ENCODE measurements at places on chromosomes 6 and 20.

DNA sequence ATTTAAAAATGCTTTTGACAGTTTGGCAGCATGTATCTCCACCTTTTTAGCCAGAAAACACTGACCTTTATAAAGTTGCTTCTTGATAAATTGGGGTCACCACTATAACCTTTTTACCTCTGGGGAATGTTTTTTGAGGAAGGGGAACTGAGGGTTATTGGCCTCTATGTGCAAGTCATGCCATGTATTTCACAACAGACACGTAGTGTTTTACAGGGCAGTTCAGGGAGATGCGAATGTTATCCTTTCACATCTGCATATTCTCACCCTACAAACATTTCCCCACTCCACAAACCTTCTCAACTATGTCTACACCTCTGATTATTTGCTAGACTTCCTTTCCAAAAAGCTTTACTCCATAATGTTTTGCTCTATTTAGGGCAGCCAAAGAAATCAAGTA, 17.0 kb upstream of the SLA2 start:
- DNase-seq: no peak

DNA sequence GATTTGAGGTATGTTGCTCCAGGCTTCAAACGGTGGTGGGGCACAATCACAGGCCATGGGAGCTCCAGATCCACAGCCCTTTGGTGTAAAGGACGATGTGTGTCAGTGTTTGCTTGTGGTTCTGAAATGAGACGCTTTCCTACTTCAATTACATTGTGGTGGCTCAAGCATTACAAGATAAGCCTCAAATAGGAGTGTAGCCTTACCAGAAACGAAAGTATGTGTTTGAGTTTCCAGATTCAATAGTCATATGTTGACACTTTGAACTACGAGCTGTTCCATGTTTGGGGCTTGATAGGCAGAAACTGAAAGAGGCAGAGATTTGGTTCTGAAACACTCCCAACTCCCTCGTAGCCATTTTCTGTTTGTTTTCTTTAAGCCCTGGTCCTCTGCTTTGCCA, 187.1 kb downstream of the MYLK4 start:
- no peak for DNase-seq

- DNase-seq: no peak
These were observed 347.2 kb upstream of the MAP3K7 start for GRCh38 chr6:90934081-90934480.

DNA sequence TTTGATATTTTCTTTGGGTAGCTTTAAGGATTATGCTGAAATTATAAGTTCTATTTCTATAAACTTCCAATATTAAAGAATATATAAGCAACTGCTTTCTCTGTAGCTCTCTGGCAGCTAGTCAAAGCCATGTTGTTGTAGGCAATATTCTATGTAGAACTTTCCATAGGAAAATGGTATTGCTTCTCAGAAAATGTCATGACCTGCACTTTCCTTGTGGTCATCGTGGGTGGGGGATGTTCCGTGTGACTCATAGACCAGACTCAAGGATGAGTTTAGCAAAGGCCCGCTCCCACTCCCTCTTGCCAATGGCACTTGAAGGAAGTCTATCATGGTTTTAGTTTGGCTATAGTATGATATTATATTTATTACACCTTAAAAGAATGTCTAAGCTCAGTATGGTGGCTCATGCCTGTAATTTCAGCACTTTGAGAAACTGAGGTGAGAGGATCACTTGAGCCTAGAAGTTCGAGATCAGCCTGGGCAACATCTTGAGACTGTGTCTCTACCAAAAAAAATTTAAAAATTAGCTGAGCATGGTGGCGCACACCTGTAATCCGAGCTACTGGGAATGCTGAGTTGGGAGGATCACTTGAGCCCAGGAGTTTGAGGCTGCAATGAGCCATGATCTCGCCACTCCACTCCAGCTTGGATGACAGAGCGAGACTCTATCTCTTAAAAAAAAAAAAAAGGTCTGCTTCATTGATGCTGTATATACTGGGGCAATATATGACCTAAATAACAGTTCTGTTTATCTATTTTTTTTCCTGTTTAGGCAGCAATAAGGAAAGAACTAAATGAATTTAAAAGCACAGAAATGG, 36.6 kb upstream of the LTV1 start:
- peak; percentile 73 for DNase-seq

DNA sequence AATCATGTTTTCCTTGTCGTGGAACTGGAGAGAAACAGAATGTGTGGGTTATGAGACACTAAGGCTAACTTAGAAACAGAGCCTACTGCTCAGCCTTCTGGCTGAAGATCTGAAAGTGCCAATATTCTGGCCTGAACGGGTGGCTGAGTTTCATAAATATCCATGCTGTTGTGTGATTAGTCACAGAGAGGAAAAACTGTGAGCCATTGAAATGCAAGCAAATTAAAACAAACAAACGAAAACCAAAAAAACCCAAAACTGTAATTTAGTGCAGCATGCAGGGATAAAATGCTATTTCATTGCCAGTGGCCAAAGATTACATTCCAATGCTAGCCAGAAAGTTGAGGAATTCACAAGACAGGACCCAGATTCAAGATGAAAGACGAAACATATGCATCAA, 315.1 kb downstream of the UBE3D start:
- DNase-seq: no peak

GRCh38 chr20:4794846-4795245, 73.1 kb downstream of the PRND start:
- no peak for DNase-seq

- DNase-seq: no peak
These were observed 26.1 kb downstream of the TNFAIP3 start for GRCh38 chr6:137893181-137893580.

- no peak for DNase-seq
These were observed 3.7 kb upstream of the FOXO3 start for GRCh38 chr6:108556866-108557493.

All from upper lobe of left lung (tissue), 6 donors.